ENCODE measurements at places on chromosomes 7 and 10.

GRCh38 chr10:77071001-77071511, 566.6 kb downstream of the KCNMA1 start:
- DNase-seq = no peak

DNA sequence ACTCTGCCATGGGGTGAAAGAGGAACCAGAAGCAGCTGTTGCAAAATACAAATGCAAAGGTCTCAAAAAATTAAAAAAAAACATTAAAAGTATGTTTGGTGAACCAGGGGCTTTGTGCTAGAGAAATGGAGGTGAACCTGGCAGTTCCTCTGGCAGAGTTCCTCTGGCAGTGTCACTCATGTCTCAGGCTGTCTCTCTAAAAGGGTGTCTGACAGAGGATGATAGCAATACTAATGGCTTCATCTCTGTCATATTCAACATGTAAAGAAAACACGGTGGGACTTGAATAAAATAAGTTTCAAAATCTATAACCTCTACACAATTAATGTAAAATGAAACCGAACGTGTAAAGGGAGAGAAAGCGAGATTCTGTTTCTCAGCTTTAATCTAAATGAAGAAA, 375.7 kb upstream of the VWC2 start:
- no peak for DNase-seq

- no peak for DNase-seq
These were observed 12.4 kb downstream of the PRKG1 start for GRCh38 chr10:51086710-51087109.

GRCh38 chr7:65820287-65820950, 52.5 kb upstream of the VKORC1L1 start:
- no peak for DNase-seq

GRCh38 chr10:68086011-68086410, 10.9 kb upstream of the HERC4 start:
- DNase-seq = no peak

DNA sequence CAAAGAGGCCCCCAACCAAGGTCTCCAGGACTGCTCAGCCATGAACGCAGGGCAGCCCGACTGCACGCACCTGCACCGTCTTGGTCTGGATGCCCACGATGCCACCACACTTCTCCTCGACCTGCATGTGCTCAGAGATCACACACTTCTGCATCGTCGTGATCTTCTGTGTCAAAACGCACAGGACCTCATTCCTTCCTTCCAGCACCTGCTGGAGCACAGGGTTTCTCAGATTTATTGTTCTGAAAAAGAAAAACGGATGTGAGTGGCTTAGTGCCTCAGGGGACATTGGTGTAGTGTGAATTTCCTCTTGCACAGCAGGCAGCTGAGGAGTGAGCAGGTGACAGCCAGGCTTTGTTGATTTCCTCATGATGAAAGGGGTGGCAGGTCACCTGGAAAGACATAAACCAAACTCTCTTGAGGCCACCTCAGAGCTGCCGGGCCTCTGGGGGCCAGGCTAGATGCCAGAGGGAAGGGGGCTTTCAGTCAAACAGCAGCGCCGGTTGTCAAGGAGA, 38.2 kb downstream of the GSDME start:
- no peak for DNase-seq

GRCh38 chr7:10973061-10973941, at the start of gene PHF14:
TSS of gene PHF14 (plus strand) at chr7:10973872. CDS start at chr7:10974324, 452 bp downstream.
- peak; percentile 100 for DNase-seq

DNA sequence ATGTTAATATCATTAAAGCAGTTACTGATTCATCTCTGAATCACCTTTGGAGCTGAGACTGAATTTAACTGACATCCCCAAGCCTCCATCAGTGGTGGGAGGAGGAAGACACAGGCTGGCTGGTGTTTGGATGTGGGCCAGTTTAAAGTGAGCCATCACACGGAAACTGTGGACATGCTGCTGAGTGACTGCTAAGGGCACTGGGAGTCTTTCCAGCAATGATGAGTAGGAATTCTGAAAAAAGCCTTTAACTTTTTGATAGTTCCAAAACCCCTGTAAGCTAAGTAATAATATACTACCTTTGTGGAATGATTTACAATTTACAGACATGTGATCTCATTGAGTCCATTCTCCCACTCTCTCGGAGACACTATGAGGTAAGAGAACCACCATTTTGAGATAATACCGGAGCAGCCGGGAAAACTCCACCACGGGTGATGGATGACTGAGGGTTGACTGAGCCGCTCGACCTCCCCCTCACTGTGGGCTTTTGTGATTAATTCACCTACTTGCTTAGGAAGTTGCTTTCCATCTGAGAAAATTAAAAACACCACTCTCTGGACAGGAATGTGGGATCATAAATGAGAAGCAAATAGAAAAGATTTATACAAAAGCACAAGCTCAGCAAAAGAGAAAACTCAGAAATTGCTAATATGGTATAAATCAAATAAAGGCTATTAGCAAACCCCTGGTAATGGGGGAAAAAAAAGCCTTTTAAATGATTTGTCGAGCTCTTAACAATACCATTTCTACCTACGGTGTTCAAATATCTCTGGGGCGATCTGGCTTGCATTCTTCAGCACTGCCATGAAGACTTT, 194.8 kb downstream of the FANK1 start:
- DNase-seq = peak; percentile 67

DNA sequence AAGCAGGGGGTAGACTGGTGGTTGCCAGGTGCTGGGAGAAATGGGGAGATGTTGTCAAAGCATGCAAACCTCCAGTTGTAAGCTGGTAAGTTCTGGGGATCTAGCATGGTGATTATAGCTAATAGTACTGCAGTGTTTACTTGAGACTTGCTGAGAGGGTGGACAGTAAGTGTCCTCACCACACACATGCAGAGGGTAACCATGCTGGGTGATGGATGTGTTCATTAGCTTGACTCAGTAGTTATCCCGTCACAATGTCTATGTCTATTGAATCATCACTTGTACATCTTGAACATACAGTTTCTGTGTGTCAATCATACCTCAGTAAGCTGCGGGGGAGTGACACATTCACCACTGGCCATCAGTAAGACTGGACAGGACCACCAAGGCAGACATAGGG, 42.1 kb downstream of the GSDME start:
- DNase-seq = no peak

- DNase-seq = no peak
These were observed 21.5 kb upstream of the SDHAF3 start for GRCh38 chr7:97096037-97096436.

DNA sequence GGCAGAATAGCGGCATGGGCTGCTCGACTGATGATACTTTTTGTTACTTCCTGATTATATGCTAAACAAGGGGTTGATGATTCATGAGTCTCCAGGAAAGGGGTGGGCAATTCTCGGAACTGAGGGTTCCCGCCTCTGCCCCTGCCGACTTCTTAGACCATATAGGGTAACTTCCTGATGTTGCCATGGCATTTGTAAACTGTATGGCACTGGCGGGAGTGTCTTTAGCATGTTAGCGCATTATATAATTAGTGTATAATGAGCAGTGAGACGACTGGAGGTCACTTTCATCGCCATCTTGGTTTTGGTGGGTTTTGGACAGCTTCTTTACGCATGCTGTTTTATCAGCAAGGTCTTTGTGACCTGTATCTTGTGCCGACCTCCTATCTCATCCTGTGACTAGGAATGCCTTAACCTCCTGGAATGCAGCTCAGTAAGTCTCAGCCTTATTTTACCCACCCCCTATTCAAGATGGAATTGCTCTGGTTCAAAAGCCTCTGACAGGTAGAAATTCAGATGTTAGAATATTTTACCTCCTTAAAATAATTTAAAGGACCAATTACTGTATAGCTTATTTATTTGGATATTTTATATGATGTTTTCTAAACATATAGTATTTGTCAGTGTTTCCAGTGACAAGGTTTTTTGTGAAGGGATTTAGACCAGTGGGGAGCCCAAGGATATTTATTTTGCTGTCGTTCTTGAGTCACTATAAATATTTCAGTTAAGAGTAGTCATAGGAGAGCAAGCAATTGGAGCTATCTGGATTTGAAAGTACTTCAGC, 90.1 kb upstream of the PIK3CG start:
- DNase-seq = peak; percentile 99

- no peak for DNase-seq
These were observed 25.9 kb downstream of the GRM8 start for GRCh38 chr7:127226685-127227374.

DNA sequence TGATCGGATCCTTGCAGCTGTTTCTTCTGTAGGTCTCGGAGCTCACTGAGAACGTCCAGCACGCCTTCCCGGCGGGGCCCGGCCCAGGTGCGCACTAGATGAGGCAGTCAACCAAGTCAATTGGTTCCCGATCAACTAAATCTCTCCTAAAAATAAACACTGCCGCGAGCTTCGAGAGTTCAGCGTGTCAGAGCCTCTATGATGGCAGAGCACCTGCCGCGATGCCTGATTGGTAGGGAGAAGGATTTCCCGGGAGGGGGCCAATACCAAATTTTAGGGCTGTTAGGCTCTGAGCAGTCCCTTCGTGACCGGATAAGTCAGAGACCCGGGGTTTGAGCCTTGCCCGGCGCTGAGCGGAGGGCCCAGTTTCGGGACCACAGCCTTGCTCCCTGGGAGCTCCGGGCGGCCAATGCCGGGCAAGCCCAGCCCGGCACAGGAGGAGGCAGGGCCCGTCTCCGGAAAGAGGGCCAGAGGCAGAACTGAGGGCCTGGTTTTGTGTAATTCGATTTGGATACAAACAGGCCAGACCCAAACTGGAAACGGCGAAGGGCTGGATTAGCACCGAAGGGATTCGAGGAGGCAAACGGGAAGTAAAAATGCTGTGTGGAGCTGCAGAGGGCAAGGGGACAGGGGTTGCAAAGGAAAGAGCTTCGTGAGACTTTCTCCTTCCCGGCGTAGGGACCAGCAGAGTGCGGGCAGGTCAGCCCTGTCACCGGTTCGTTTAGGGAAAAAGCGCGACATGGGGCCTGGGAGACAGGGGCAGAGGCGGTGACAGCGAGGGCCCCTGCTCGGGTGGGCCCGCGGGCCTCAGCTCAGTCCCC, 569 bp downstream of the SLC26A5 start:
- DNase-seq = no peak

GRCh38 chr7:131011976-131012375, 278.0 kb upstream of the KLF14 start:
- peak; percentile 75 for DNase-seq
